ENCODE measurements at places on chromosomes 7 and 10.

DNA sequence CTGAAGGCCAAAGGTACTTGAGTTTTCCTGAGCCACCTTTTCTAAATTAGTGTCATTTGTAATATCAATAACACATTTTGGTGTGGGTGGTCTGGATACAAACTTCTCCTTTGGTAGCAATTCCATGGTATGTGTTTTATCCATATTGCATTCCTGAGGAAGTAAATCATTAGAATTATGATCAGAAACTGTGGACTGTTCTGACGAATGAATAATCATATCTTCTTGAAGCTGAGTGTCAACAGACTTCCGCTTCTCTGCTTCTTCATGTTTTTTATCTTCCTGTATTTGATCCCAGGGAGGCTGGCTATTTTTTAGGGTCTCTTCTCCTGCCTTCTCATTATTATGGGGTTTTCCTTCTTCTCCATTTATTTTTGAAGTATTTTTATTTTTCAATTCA is 81.4 kb downstream of the NRBF2 start:
- no peak for DNase-seq

- no peak for DNase-seq
Measured at GRCh38 chr10:44393051-44393630, 8.2 kb upstream of the CXCL12 start.

DNA sequence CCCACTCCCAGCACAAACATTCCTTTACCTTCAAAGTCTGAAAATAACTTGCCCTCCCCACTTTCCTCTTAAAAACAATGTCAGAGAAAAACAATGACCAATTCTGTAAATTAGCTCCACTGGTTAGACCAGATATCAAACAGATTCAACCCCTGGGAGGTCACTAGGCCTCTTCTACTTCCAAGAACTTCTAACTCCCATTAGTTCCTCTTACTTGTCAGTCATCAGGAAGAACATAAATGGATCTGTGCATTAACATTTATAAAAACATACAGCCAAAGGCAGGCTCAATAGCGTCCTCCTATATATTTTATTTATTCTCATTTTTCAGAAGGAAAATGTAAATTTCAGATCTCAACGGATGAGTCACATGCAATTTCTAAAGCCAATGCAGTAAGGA is 2.2 kb downstream of the ELAPOR2 start:
- no peak for DNase-seq

- peak; percentile 80 for DNase-seq
Measured at GRCh38 chr10:131676800-131677421, 223.9 kb upstream of the PPP2R2D start.
